Thyroid gland (tissue), 4 donors: ENCODE measurements at places on chromosomes 16 and 17.

- peak; percentile 50 for DNase-seq
These were observed 1.1 kb downstream of the ZCCHC14 start for GRCh38 chr16:87491522-87492290.

- DNase-seq = no peak
These were observed 53.7 kb downstream of the GSG1L start for GRCh38 chr16:28009586-28010373.

GRCh38 chr17:44601973-44602372 lies 44.7 kb downstream of the FZD2 start:
- DNase-seq = no peak

DNA sequence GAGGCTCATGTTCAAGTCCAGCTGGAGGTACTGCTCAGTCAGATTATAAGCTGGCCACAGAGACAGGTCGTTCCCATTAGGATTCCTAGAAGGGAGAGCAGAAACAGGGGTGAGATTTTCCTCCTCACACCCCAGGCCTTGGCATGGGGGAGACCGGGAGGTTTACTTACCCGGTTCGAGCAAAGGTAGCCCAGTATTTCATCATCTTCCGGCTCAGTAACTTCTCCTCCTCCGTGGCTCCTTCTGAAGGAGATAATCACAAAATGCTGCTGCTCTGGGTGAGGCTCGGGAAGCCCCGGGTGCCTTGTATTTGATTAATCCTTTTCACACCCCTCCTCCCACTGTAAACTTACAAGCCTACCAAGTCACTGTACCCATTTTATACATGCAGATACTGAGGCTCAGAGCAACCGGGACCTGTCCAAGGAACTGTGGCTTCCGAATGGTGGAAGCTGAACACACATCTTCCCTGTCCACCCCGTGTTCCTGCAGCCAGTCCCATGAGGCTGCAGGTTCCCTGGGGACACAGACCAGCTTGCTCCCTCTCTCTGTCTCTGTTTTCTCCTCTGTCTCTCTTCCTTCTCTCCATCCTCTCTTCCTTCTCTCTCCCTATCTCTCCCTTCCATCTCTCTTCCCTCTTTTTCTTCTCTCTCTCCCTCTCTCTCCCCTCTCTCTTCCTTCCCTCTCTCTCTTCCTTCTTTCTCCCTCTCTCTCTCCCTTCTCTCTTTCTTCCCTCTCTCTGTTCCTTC lies 13.9 kb upstream of the CES1 start:
- no peak for DNase-seq

DNA sequence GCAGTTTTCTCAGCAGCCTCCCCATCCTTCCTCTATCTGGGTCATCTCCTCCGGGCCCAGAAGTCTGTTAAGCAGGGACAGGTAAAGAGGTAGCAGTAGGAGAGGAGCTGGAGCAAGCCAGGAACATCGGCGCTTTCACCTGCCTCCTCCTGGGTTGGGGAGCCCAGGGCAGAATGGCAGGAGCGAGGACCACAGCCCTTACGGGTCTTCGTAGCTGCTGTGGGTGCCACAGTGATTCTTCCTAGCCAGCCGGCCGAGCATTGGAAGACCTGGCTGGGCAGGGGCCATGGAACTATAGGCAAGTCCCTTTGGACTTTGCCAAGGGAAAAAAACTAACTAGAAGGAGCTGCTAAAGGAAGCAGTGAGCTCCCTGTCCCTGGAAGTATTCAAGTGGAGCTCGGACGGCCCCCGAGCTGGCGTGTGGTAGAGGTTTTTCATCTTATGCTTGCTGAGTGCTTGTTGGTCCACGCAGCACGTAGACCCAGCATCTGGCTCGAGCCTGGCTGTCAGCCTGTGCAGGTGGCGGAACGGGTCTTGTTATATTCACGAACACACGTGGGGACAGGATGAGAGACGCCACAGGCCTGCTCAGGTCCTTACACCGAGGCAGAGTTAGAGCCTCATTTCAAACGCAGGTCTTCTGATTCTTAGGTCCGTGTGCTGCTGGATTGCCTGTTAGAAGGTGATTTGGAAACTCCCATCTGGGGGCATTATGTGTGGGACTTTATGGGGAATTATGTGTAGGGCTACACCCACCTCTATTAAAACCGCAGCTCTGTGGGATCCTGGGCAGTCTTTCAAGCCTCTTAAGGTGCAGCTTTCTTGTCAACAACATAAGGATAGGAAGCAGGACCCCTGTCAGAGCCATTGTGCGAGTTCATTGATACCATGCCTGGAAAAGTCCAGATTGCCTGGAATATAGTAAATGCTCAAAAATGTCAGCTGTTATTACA lies 54.8 kb downstream of the OR1D5 start:
- DNase-seq = no peak
